Thymus (tissue), 14 donors: ENCODE measurements at places on chromosomes 5 and 9. TPM values are rescaled to one million over a fixed set of nuclear protein-coding genes. Genes with fewer than 3 reads are reported as not detected.

DNA sequence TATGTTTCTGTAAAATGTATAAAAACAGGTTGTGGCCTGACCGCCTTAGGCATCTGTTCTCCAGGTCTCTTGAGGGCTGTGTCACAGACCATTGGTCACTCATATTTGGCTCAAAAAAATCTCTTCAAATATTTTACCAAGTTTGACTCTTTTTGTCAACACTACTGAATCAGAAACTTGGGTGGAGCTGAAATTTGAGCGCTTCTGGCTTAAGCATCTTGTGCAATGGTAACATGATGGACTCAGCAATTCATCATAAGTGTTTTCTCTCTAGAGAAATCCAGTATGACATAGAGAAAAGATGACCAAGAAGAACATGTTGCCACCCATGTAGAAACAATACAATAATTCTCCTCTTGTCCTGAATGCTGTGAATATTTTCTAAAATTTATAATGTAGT, 387.9 kb downstream of the MAT2B start:
- H3K4me3 ChIP-seq = no peak overlapping the region
- DNase-seq = no peak
- no peaks in the 10 kb centered on the region for H3K36me3 ChIP-seq
- H3K27me3 ChIP-seq = no peaks in the 10 kb centered on the region

DNA sequence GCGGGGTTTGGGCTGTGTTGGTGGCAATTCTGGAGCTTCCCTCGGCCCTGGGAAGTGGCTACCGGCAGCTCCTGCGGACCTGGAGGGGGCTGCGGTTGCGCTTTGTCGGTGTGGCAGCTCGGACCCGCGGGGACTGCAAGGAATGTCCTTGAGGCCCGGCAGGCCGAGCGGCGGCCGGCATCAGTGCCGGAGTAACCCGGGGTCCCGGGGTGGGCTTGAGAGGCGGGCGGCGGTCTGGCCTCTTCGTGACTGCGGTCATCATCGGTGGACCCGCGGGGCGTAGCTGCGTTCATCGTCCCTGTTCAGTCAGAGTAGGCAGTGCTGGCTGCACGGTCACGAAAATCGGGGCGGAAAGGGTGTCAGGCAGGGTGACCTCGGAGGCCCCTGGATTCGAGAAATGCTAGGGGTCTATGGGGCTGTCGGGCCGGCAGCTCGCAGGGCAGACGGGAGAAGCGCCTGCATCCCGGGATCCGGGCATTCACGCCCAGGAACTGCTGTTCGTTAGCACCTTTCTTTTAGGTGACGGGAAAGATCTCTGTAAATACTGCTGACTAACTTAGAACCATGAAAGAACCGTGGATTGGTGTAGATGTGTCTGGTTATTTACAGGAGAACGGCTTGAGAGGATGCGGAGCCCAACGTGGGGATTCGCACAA, 474 bp downstream of the HMGCR start:
- H3K27ac ChIP-seq = peak overlapping the region; percentile 32
- H3K4me3 ChIP-seq = peak overlapping the region; percentile 90
- H3K36me3 ChIP-seq = no peaks in the 10 kb centered on the region
- no peaks in the 10 kb centered on the region for H3K27me3 ChIP-seq
- peaks cover 5% of the 10 kb centered on the region for H3K4me1 ChIP-seq

PCDHGA5 gene
- total RNA-seq = 0.19 TPM

GRCh38 chr5:134020188-134020587, 15.4 kb upstream of the VDAC1 start:
- DNase-seq = no peak
- H3K4me3 ChIP-seq = no peak overlapping the region
- H3K36me3 ChIP-seq = peaks cover 3% of the 10 kb centered on the region
- H3K27me3 ChIP-seq = no peaks in the 10 kb centered on the region
- no peak overlapping the region for H3K27ac ChIP-seq
- no peaks in the 10 kb centered on the region for H3K4me1 ChIP-seq

GRCh38 chr5:153116916-153117315, 373.6 kb upstream of the GRIA1 start:
- no peaks in the 10 kb centered on the region for H3K4me1 ChIP-seq
- no peak overlapping the region for H3K4me3 ChIP-seq
- no peaks in the 10 kb centered on the region for H3K36me3 ChIP-seq
- DNase-seq = no peak
- no peak overlapping the region for H3K27ac ChIP-seq

GRCh38 chr9:93826905-93827544, 128.1 kb downstream of the BARX1 start:
- H3K36me3 ChIP-seq = no peaks in the 10 kb centered on the region
- H3K4me1 ChIP-seq = no peaks in the 10 kb centered on the region
- no peak overlapping the region for H3K27ac ChIP-seq
- no peak for DNase-seq
- peaks cover 26% of the 10 kb centered on the region for H3K27me3 ChIP-seq

SOHLH1 gene
- total RNA-seq = not detected

TAF11L6 gene
- total RNA-seq = not detected

- H3K27me3 ChIP-seq = no peaks in the 10 kb centered on the region
- H3K36me3 ChIP-seq = no peaks in the 10 kb centered on the region
- H3K4me1 ChIP-seq = no peaks in the 10 kb centered on the region
- no peak for DNase-seq
Observed at GRCh38 chr5:62780888-62781287, 202.3 kb downstream of the LRRC70 start.

DNA sequence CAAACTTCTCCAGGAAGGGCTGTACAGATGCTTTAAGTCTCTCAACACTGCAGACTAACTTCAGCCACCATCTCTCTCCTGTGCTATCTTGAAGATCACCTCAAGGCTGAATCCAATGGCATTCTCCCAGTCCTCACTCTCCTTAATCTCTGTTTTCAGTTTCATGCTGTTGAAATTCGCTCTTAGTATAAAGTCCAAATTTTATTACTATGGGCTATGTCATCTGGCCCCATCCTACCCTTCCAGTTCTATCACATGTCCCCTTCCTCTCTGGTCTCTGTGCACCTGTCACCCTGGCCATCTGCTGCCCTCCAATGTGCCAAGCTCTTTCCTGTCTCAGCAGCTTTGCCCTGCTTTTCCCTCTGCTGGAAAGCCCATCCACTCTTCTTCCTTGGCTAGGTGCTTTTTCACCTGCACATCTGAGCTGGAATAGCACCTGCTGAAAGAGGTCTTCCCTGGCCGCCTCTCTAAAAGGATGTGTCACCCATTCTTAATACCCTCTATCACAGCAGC, 284.7 kb upstream of the MAP3K1 start:
- no peak for DNase-seq
- H3K4me3 ChIP-seq = no peak overlapping the region
- no peaks in the 10 kb centered on the region for H3K27me3 ChIP-seq
- no peak overlapping the region for H3K27ac ChIP-seq
